Progenitor cell of endocrine pancreas (in vitro differentiated cells): ENCODE measurements at places on chromosomes 16 and 17. TPM values are rescaled to one million over a fixed set of nuclear protein-coding genes. Genes with fewer than 3 reads are reported as not detected.

- peak; percentile 73 for DNase-seq
Observed at GRCh38 chr17:68035131-68035522, 408 bp upstream of the KPNA2 start.

The MILR1 gene
- total RNA-seq: not detected in 2 replicates

DNA sequence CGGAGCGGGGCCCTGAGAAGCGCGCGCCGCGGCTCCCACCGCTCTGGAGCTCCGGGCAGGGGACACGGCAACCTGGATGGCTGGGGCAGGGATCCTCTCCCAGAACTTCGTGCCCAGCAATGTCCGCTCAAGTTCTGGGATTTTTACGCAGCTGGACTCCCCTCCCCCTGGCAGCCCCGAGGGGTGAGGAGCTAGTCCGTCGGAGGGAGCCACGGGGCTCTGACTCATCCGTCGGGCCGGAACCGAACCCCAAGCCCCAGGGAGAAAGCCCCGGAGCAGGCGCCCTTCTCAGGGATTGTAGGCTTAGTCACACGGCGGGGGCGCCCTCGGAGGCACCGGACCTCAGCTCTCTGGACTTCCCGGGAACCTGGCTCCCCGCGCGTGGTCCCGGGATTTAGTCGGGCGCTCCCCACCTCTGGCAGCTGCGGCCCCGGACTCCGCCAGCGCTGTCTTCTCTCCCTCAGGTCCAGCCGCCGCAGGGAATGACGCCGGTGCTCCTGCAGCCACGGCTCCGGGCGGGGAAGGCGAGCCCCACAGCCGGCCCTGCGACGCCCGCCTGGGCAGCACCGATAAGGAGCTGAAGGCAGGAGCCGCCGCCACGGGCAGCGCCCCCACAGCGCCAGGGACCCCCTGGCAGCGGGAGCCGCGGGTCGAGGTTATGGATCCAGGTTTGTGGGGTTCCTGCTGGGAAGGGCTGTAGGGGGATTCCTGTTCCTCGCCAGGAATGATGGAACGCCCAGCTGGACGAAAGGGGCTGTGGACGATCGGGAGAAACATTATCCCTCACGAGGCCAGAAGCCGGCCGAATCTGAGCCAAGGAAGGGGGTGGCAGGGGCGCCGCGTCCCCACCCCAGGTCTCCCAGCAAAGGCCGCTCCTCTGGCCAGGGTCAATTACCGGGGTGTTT is 830 bp downstream of the SPHK1 start:
- no peak for DNase-seq

GRCh38 chr17:4750606-4751005 is 10.9 kb upstream of the CXCL16 start:
- DNase-seq: no peak

The CDYL2 gene
- total RNA-seq: 17.0 and 19.9 TPM in 2 replicates

DNA sequence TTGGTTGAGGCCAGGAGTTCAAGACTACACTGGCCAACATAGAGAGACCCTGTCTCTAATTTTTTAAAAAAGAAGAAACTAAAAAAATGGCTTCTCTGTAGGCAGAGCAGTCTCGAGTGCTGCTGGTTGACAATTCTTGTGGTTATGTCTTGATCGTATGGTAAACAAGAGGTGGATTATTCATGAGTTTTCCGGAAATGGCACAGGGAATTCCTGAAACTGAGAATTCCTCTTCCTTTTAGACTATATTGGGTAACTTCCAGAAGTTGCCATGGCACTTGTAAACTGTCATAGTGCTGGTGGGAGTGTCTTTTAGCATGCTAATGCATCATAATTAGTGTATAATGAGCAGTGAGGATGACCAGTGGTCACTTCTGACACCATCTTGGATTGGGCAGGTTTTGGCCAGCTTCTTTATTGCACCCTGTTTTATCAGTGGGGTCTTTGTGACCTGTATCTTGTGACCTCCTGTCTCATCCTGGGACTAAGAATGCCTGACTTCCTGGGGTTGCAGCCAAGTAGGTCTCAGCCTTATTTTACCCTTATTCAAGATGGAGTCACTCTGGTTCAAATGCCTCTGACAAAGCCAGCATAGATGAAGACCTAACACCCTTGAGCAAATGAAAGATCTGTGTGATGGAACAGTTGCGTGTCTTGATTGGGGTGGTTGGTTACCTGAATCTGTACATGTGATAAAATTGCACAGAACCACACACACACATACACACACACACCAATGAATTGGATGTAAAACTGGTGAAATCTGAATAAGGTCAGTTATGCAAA is 30.2 kb downstream of the BMERB1 start:
- DNase-seq: no peak

GRCh38 chr17:352421-353212 is at the start of gene RPH3AL:
Gene RPH3AL (minus strand): TSS chr17:352807. CDS start chr17:327543, 25,264 bp downstream.
- peak; percentile 49 for DNase-seq

GRCh38 chr17:5823219-5823618 is 238.9 kb upstream of the NLRP1 start:
- no peak for DNase-seq

GRCh38 chr17:3835410-3836229 is 10.4 kb downstream of the NCBP3 start:
- no peak for DNase-seq

DNA sequence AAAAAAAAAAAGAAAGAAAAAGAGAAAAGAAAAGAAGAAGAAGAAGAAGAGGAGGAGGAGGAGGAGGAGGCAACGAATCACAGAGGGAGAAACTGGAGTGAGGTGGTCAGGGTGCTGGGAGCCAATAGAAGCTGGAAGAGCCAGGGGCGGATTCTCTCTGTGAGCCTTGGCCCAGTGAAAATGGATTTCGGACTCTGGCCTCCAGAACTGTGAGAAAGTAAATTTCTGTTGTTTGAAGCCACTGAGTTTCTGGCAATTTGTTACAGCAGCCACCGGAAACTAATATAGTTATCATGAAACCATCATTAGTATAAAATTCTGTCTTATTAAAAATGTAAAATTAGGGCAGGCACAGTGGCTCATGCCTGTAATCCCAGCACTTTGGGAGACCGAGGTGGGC is 27.7 kb upstream of the WFIKKN2 start:
- DNase-seq: no peak

DNA sequence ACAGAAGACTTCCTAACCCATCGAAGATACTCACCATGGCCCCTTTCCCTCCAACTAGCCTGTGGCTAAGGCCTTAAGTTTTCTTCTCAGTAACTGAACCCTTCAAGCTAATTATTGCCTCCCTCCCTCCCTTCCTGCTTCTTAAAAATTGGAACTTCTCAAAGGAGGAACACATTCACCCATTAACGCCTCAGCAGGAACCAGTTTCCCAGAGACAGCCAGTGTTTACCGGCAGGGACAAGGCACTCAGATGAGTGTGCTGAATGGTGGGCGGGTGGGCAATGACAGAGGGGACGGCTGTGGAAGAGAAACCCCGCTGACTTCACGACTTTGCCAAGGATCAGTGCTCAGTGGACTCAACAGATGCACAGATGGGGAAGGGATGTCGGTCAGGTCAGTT is 20.3 kb downstream of the PITPNA start:
- no peak for DNase-seq

The ST6GALNAC1 gene
- 6.6 and 8.4 TPM in 2 replicates for total RNA-seq

DNA sequence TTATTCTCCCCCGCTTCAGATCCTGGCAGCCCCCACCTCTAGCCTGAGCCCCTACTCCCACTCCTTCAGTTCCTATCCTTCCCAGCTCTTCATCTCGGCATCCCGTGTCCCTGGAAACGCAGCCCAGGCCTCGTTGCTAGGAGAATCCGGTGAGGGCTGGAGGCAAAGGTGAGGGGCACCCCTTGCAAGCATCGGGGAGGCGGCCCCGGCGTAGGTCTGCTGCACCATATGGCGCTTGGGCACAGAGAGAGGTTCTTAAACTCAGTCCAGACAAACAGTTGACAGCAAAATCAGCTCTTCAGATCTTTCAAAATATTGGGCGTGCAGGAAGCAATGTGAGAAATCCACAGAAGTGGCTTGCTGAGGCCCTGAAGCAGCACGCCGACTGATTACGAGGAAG is 15.0 kb downstream of the SLC38A8 start:
- no peak for DNase-seq

The IGF2BP1 gene
- total RNA-seq: 298 and 326 TPM in 2 replicates

GRCh38 chr16:72134507-72134906 is 37.4 kb downstream of the PMFBP1 start:
- DNase-seq: no peak

The CAMKK1 gene
- total RNA-seq: 3.3 and 3.6 TPM in 2 replicates

DNA sequence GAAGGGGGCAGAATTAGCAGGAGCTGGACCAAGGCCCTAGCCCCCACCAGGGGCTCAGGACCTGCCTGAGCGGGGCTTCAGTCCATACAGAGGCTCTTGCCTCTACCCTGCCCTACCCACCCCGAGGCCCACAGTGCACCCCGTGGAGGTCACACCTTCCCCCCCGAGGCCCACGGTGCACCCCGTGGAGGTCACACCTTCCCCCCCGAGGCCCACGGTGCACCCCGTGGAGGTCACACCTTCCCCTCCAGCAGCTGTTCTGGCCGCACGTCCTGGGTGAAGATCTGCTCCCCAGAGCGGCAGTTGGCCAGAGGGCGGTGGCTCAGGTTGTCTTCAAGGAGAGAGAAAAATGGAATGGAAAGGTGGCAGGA is 11.4 kb downstream of the CASKIN2 start:
- DNase-seq: no peak

DNA sequence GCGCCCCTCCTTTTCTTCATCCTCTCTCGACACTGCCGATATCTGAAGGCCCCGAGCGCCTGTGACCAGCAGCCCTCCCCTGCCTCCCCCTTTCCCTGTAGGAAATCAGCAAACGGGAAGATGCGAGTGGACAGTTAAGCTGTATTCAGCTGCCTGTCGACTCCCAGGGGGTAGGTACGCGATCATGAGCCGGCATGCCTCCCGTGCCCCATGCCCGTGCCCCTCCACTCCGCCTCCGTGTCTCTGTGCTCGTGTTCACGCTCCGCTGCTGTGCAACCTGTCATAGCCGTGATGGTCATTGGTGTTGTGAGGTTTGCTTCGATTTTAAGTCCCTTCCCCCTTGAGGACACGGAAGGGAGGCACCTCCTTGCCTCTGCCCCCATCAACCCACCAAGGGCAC is 34.4 kb downstream of the CACNA1G start:
- no peak for DNase-seq

DNA sequence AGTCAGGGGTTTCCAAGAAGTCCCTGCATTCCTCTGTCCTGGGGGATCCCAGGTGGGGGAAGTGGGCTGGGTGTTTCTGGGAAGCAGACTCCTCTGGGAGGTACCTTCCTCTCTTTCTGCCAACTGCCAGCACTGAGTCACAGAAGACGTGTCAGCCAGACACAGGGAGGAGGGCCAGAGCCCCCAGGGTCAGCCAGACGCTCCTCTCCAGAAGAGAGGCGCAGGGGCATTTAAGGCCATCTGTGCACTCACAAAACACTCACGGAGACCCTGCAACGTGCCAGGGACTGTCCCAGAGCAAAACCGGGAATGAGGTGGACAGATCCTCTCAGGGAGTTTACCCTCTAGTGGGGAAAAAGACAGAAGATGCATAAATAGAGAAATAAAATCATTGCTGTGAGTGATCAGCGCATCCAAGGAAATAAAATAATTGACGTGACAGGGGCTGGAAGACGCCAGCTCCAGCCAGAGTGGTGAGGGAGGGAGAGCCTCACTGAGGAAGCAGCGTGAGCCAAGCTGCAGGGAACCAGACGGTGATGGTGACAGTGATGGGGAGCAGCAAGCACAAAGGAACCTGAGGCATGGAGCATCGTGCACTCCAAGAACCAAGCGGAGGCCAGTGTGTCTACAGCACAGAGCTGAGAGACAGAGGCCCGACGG is 105.4 kb downstream of the ZNF423 start:
- no peak for DNase-seq

GRCh38 chr17:78822552-78822951 is 18.1 kb downstream of the USP36 start:
- DNase-seq: no peak

GRCh38 chr16:85037050-85037410 is 9.4 kb downstream of the KIAA0513 start:
- DNase-seq: no peak

The NPIPB6 gene
- 5.7 and 7.0 TPM in 2 replicates for total RNA-seq

GRCh38 chr17:3845291-3845620 is 790 bp downstream of the NCBP3 start:
- no peak for DNase-seq

DNA sequence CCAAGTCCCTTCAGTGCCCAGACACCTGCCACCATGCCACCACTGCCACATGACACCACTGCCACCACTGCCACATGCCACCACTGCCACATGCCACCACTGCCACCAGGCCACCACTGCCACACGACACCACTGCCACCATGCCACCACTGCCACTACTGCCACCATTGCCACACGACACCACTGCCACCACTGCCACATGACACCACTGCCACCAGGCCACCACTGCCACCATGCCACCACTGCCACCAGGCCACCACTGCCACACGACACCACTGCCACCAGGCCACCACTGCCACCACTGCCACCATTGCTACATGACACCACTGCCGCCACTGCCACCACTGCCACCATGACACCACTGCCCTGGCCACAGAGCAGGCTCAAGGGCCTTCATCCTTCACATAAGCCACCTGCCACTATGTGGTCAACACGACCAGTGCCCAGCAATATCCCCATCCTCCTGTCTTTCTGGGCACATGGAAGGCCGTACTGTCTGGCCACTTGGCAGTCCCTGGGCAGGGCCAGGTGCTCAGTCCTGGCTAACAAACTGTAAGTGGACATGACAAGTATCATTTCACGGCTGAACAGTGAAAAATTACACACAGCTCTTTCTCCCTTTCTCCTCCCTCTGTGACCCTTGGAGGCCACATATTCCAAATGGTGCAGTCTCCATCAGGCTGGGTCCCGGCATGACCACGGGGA is 33.1 kb downstream of the ABR start:
- no peak for DNase-seq

DNA sequence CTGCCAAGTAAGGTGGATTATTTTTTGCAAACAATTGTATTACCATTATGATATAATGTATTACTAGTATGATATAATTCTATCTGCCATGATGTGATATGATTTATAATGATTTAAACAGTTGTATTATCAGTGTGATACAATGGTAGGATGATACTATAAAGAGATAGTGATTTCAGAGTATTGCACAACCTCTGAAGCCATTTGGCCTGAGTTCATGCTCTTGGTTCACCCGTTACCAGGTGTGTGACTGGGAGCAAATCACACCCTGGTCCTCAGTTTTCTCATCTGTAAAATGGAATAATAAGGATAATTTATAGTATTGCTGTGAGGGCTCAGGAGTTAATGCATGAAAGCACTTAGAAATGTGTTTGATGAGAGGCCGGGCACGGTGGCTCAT is 905.0 kb upstream of the RBFOX1 start:
- no peak for DNase-seq
